ENCODE measurements at places on chromosomes 3 and 15. TPM values are rescaled to one million over a fixed set of nuclear protein-coding genes. Genes with fewer than 3 reads are reported as not detected.

Gene CPNE9
- polyA plus RNA-seq, result 0.10 TPM

Gene PLCH1
- polyA plus RNA-seq, result 10.7 TPM

Gene FOXB1
- 0.20 TPM for polyA plus RNA-seq

Gene BFSP2
- polyA plus RNA-seq, result 0.13 TPM

Gene GNAT1
- not detected for polyA plus RNA-seq

Gene ZXDC
- polyA plus RNA-seq, result 31.3 TPM

Gene SCAANT1
- polyA plus RNA-seq, result 3.3 TPM

Gene SLC9C1
- polyA plus RNA-seq, result 0.86 TPM

Data from renal pelvis (tissue), 12 donors.